ENCODE measurements at places on chromosomes 2 and 18. TPM values are rescaled to one million over a fixed set of nuclear protein-coding genes. Genes with fewer than 3 reads are reported as not detected.

Gene GEN1
- 13.7 TPM for total RNA-seq

Gene UNC80
- total RNA-seq = not detected

Gene PSD4
- 11.2 TPM for total RNA-seq

Gene NEURL3
- 1.5 TPM for total RNA-seq

Gene LBX2
- 4.6 TPM for total RNA-seq

Gene TTR
- total RNA-seq = not detected

Gene PUM2
- total RNA-seq = 56.7 TPM

Gene LIMS4
- total RNA-seq = 0.59 TPM

Gene HDHD2
- 10.0 TPM for total RNA-seq

Gene B3GNT2
- 20.9 TPM for total RNA-seq

Gene TPO
- total RNA-seq = not detected

Gene CCDC88A
- 22.8 TPM for total RNA-seq

Gene TP53I3
- 182 TPM for total RNA-seq

Gene CKAP2L
- total RNA-seq = 11.8 TPM

Gene ZSWIM2
- total RNA-seq = not detected

Gene DES
- total RNA-seq = 0.08 TPM

Gene MAL
- not detected for total RNA-seq

Gene ANKRD30BL
- total RNA-seq = not detected

Gene SALL3
- not detected for total RNA-seq

Gene LIMS3
- total RNA-seq = not detected

Gene AQP12A
- not detected for total RNA-seq

Gene GPBAR1
- 0.15 TPM for total RNA-seq

Gene GNLY
- total RNA-seq = not detected
